Thymus (tissue), 14 donors: ENCODE measurements at places on chromosomes 16 and 17. TPM values are rescaled to one million over a fixed set of nuclear protein-coding genes. Genes with fewer than 3 reads are reported as not detected.
A peak's percentile ranks its signal among the peaks of the same experiment; 100 is the strongest.

The C17orf50 gene
- total RNA-seq, result 0.09 TPM

The RAMP2 gene
- 8.4 TPM for total RNA-seq

GRCh38 chr16:3935921-3936320, 55.4 kb upstream of the CREBBP start:
- DNase-seq, result no peak

The UMOD gene
- total RNA-seq, result 0.28 TPM

- peak; percentile 76 for DNase-seq
These were observed 3.5 kb upstream of the PKMYT1 start for GRCh38 chr16:2983706-2984136.

GRCh38 chr16:7976563-7976962, 613.7 kb downstream of the TMEM114 start:
- no peak for DNase-seq

DNA sequence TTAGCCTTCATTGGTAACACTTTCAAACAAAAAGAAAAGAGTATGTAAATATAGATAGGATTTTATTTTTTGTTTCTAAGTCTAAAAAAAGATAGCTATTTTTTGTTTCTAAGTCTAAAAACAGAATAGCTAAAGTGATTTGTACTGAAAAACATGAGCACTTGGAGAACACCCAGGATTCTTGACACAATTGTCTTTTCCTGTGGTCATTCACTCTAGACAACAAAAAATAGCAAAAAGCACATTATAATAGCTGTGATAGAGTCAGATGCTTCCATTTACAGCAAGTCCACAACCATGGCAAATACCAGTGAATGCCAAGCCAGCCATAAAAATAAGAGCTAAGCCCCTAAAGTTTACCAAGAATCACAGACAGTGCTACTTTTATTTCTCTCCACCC, 36.7 kb downstream of the SKAP1 start:
- DNase-seq, result no peak
